ENCODE measurements at places on chromosomes 5 and 9.

- no peak for DNase-seq
Measured at GRCh38 chr9:128082151-128082550, 14.1 kb downstream of the SLC25A25 start.

- no peak for DNase-seq
Measured at GRCh38 chr5:113063927-113064326, 87.3 kb downstream of the DCP2 start.

- no peak for DNase-seq
Measured at GRCh38 chr9:126348911-126349550, 22.4 kb downstream of the MVB12B start.

DNA sequence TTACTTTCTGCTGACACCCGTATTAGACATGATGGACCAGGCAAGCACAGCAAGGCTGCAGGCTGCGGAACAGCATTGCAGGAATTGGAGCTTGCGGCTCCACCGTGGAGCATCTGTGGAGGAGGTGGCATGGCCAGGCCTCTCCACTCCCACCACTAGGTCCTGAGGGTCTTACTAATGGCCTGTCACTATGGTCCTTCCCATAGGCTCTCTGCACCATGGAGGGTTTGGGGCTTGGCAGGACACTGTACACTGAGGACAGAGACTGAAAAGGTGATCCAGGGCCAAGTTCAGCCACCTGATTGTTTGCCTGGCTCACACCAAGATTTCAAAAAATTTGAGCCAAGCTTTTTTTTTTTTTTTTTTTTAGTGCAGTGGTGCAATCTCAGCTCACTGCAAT is 14.3 kb upstream of the ZBTB43 start:
- DNase-seq, result no peak

- DNase-seq, result no peak
Measured at GRCh38 chr9:112863746-112864145, 26.9 kb downstream of the SLC46A2 start.

DNA sequence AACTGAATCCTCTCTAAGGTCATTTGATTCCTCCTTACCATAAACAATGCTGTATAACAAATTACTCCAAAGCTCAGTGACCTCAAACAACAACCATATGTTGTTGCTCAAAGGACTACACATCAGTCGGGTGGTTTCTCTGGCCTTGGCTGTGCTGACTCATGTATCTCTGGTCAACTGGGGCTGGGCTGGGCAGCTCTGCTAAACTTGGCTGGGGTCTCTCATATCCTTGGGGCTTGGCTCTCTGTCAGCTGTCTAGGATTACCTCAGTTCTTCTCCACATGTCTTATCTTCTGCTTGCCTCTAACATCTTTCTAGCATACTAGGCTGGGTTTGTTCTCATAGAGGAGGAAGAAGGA is 86.4 kb downstream of the GALNT10 start:
- no peak for DNase-seq

- DNase-seq, result no peak
Measured at GRCh38 chr5:126814721-126815404, 37.9 kb downstream of the LMNB1 start.

GRCh38 chr9:134971196-134971595 is 53.5 kb upstream of the FCN1 start:
- no peak for DNase-seq

DNA sequence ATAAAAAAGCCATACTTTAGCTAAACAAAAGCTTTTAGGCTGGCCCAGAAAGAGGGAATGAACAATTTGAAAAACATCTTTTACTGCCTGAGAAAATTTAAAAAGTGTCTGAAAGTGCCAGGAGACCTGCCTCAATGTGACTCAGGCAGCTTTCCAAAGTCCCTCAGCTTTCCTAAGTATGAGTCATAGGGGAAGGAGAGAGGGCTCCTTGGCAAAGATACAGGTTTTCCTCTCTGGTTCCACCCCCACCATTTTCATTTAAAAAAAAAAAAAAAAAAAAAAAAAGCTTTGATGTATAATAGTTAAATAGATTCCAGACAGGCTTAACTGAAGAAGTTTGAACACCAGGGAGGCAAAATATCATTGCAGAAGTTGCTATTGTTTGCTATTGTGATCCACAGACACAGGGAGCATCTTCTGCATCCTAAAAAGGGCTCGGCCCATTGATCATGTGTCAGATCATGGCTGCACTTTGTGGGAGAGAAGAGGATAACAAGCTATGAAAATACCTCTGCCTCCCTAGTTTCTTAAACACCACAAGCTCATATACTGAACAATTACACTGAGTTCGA is 71.5 kb downstream of the MRPS27 start:
- DNase-seq, result no peak

DNA sequence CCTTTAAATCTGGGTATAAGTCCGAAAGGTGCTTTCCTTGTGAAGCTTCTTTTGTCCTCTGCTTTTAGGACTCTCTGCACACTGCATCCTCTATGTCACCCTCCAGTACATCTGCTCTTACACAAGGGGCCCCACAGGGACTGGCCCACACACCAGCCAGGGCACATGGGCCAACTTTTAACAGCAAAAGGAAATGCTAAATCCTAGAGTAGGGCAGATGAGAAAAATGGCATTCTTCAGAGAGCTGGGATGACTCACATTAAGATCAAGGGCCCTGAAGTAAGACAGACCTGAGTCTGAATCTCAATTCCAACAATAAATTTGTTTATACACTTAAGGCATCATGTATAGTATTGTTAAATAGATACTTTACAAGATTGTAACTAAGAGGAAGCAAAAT is 40.3 kb upstream of the CDKN2B start:
- no peak for DNase-seq
